Activated CD4-positive, alpha-beta T cell treated with anti-CD3 and anti-CD28 coated beads, Interleukin-2, amount 50 U/mL, for 48 hours (primary cell): ENCODE measurements at places on chromosomes 3 and 15.

- no peak for DNase-seq
These were observed 76.3 kb upstream of the SLCO2A1 start for GRCh38 chr3:134105876-134106556.

- DNase-seq, result no peak
These were observed 219.3 kb downstream of the PTPRG start for GRCh38 chr3:61780455-61781228.

DNA sequence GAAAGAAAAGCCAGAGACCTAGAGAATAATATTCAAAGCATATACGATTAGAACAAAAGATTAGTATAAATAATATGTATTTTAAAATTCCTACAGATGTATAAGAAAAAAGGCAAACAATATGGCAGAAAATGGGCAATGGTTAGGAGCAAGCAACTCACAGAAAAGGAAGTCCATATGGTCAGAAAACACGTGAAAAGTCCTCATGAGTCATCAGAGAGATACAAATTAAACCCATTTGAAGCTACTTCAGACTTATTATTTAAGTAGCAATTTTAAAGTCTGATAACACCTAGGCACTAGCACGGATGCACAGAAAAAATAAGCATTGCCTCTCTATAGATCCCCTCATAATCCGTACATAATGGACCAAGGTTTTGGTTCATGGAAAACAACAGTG lies 25.6 kb downstream of the SLC7A14 start:
- no peak for DNase-seq

DNA sequence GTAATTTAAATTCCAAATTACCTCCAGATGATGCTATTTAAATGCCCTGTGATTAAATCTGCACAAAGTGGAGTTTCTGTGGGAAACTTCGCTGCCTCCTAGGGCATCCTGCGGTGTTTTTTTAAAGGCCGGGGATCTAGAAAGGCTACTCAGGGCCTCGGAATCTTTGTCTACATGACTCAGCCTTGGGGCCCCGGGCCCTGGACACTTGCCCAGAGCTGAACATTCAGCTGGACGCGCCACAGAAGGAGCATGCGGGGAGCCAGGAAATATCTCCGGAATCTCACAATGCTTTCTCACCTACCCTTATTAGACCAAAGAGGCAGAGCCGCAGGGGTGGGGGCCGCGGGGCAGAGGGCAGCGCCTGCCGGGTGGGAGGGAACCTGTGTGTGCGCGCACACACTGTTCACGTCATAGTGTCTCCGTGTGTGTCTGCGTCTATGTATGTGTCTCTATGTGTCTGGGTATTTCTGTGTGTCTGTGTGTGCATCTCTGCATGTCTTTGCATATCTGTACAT lies 145.5 kb upstream of the TPM1 start:
- no peak for DNase-seq

DNA sequence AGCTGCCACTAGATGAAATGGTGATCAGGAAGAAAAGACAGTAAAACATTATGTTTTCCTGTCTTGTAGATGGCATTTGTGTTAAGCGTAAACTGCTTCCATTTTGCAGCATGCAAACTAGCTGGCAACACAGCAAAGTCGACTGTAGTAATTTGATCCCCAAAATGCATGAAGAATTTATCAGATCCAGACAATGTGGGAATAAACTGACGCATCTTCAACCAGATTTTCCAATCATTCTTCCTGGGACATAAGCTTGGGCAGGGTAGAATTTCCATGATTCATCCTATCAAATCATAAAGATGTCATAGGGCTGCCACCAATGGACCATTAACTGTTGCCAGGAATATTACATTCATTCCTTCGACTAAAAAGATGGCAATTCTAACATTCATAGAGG lies 260.3 kb downstream of the ERC2 start:
- DNase-seq, result no peak

DNA sequence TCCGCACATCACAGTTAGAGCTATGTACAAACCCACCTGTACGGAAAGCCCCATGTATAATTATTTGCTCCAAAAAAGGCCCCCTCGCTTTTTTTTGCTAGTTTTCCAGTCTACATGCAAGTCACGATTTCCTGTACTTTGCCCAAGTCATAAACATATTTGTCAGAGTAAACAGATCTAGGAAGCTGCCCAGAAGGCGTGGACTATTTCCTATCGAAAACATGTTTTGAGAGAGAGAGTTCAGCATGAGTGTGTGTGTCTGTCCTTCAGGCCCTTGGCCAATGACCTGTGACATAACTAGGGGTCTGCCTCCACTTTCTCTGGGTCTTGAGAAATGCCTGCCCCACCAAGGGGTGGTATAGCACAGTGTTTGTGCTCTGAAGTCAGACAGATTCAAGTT lies 72.7 kb upstream of the HACD2 start:
- no peak for DNase-seq

GRCh38 chr15:61115679-61116078 lies 113.4 kb downstream of the RORA start:
- no peak for DNase-seq

GRCh38 chr3:105944721-105945120 lies 75.9 kb upstream of the CBLB start:
- DNase-seq, result no peak

GRCh38 chr15:74203914-74204431 lies 1.4 kb upstream of the STRA6 start:
- DNase-seq, result no peak

GRCh38 chr3:131782751-131783150 lies 252.1 kb downstream of the CPNE4 start:
- DNase-seq, result no peak

DNA sequence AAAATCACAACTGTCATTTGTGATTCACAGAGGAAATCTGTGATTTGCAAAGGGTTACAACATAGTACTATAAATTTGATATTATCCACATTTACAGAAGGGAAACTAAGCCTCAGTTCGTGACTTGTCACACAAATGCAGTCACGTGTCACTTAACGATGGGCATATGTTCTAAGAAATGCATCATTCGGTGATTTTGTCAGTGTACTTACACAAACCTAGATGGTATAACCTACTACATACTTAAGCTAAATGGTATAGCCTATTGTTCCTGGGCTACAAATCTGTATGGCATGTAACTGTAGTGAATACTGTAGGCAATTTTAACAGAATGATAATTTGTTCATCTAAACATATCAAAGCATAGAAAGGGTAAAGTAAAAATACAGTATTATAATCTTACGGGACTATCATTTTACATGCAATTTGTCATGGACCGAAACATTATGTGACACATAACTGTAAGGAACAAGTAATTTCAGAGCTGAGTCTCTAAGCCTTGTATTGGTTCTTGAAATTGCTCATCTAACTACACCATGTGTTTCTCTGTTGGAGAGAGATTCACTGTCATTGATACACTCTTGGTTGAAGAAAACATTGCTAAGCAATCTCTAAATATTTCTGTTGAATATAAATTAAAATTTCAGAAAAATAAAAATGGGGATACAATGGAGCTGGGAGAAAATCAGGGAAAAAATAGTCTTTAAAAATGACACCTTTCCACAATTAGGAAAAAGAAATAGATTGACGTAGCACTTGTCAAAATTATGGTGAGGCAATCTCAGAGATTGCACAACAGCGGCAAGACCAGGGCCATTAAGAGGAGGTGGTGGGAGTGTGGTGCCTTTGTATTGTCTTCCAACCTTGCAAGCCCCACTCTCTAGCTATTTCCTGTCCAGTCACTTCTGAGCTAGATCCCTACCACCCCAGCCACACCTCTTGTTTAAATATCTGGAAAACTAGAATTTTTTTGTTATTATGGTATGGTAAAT lies 645.8 kb upstream of the TBL1XR1 start:
- no peak for DNase-seq

DNA sequence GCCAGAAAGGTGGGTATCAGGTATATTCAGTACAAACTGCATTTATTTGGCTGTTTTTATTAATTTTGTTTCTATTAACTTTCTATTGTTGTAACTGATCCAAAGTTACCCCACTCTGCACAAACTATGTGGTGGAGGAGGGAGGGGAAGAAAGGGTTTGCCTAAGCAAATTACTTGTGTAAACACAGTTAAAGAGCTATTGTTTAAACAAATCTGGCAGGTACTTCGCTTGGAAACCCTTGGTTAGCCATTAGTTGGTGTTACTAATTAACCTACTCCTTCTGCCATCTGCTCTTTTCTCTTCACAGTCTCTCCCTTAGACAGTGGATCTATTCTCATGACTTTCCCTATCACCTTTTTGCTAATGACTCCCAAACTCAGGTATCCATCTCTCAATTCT lies 328.4 kb upstream of the NECTIN3 start:
- DNase-seq, result no peak

GRCh38 chr3:149975919-149976318 lies 5.2 kb upstream of the PFN2 start:
- DNase-seq, result no peak

GRCh38 chr15:66722757-66723540 lies 20.9 kb downstream of the SMAD6 start:
- no peak for DNase-seq

DNA sequence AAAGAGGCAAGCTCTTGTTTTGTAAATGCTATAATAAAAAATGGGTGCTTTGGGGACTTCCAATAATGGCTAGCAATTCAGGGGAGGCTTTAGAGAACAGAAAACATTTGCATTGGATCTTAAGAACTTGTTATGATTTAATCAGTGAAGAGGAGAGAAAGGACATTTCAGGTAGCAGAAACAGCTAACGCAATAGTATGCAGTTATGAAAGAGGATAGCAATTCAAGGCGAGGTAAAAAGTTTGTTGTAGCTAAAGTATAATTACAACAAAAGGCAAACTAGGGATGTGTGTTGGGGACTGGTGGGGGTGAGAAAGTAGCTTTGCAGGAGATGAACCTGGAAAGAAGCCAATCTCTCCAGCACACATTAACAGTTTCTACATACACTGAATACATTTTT lies 558.7 kb upstream of the SEMA6D start:
- DNase-seq, result no peak

- DNase-seq, result no peak
These were observed 287.9 kb upstream of the SEMA6D start for GRCh38 chr15:47429376-47429775.

GRCh38 chr3:47469616-47470015 lies 6.1 kb downstream of the SCAP start:
- DNase-seq, result no peak

DNA sequence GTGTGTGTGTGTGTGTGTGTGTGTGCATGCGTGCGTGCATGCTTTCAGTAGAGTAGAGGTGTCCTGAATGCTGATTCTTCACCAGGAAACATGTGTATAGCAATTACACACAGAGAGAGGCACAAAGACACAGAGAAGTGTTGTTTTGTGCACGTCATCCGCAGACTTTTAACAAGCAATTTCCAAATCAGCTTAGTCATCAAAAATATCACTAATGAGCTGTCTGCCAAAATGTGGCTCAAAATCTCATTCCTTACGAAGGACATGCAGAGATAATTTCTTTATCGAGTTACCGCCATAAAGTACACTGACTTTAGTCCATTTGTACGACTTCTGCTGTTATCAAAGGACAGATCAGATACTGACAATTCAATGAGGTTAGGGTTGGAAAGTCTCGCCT lies 274.9 kb upstream of the RARB start:
- DNase-seq, result no peak

DNA sequence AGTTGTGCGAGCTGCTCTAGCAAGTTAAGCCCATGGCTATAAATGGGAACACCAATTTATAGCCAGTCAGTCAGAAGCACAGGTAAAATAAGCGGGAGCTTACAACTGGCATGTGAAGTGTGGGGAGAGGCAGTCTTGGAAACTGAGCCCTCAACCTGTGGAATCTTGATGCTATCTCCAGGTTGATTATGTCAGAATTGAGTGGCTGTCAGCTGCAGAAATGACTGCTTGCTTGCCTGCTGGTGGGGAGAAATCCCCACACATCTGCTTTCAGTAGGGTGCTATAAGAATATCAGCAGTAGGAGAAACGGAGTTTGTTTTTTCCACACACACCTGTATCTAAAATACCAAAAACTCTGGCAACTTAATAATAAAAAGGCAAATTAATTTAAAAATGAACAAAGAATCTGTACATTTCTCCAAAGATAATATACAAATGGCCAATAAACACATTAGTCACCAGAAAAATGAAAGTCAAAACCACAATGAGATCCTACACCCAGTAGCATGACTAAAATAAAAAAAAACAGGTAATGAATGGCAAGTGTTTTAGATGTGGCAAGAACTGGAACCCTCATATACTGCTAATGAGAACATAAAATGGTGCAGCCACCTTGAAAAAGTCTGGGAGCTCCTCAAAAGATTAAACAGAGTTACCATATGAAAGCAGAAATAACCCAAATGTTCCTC lies 26.0 kb upstream of the MAP4 start:
- DNase-seq, result no peak

DNA sequence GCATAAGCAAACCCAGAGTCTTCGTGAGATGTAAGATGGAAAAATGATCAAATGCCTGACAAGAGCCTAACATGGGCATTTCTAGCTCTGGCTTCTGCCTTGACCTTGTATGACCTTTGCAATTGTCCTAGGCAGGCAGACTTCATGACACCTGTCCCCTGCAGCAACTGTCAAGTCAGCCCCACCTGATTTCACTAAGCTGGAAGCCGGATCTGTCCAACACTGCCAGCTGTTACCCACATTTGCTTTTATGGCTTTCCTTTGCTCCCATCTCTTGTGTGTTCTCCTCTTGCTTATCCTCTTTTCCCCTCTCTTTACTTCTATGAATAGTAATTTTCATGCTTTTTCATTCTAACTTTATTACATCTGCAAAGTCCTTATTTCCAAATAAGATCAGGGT lies 48.5 kb upstream of the TNIK start:
- no peak for DNase-seq

GRCh38 chr3:126917232-126917804 lies 65.6 kb upstream of the PLXNA1 start:
- no peak for DNase-seq

DNA sequence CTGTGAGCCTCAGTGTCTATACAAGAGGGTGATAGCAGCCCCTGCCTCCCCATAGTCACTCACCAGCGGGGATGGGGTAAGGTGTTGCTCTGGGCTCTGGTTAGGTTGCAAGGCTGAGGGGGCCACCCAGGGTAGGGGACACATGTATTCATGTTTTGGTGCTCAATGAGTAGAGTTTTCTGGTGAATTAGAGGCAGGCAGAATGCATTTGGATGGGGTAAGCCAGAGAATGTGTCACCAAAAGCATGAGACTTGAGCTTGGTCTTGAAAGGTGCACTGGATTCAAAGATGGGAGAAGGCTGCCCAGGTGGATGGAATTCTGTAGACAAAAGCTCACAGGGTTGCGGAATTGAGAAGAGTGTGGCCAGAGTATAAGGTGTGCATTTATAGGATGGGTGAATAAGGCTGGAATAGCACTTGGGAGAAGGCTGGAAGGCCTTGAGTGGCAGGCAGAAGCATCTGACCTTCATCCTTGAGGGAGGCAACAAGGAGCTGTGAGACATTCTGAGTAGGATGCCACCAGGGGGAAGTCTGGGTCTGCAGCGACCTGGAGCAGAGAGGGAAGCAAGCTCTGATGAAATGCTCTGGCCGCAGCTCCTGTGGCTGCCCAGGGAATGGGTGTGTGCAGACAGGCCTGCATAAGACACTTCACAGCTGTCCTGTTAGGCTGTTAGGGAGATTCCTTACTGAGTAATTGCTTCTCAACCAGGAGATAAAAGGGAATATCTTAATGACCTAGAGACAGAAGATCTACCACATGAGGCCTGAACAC lies 149.6 kb downstream of the CHDH start:
- no peak for DNase-seq

- DNase-seq, result peak; percentile 74
These were observed 611 bp upstream of the BNIP2 start for GRCh38 chr15:59689626-59690236.

GRCh38 chr3:192655628-192656027 lies 71.7 kb downstream of the FGF12 start:
- no peak for DNase-seq
